ENCODE measurements at places on chromosomes 16 and 17. TPM values are rescaled to one million over a fixed set of nuclear protein-coding genes. Genes with fewer than 3 reads are reported as not detected.

Gene PRSS22
- total RNA-seq = not detected

Gene KRTAP4-4
- total RNA-seq = not detected

Gene MT1E
- total RNA-seq = 152 TPM

Gene LRRC37A
- total RNA-seq = 2.3 TPM

Gene C16orf96
- 0.15 TPM for total RNA-seq
